AG04449 (cell line): ENCODE measurements at places on chromosomes 3 and 15.

GRCh38 chr15:31357148-31357547 lies 30.5 kb downstream of the KLF13 start:
- DNase-seq = no peak

- DNase-seq = no peak
Observed at GRCh38 chr3:79597709-79598108, 170.1 kb downstream of the ROBO1 start.

- DNase-seq = no peak
Observed at GRCh38 chr3:64594134-64594533, 93.7 kb downstream of the ADAMTS9 start.

DNA sequence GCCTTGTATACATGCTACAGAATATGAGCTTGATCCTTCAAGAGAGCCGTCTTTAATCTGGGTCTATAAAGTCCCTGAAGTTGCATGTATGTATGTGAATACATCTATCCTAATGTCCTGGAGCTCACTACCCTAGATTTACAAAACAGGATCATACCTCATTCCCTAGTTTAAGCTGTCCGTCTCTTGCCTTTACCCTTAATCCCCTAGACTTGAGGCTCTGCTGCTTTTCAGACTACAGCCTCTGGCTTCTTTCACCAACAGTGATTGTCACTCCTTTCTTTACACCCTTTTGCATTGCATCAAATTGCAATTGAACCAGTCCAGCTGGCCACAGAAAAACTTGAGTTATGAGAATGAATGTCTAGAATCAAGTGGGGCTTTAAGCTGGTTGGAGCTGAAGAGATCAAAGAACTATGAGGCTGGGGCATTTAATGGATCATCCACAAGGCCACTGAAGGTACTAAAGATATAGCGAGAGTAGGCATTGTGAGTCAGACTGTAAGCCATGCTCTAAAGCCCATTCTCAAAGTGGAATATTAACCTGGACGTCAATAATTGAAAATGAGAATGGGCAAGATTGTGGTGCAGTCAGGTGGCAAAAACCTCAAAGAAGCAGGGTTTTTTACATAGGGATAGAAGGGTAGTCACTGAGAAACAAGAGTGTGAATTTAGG lies 12.3 kb upstream of the PLD1 start:
- no peak for DNase-seq

GRCh38 chr15:70539912-70540530 lies 223.3 kb downstream of the UACA start:
- no peak for DNase-seq

GRCh38 chr3:193095366-193095765 lies 145.7 kb upstream of the PLAAT1 start:
- DNase-seq = no peak

GRCh38 chr3:185270262-185270955 lies 16.6 kb upstream of the EHHADH start:
- DNase-seq = no peak

GRCh38 chr15:80264031-80264430 lies 12.0 kb upstream of the CTXND1 start:
- DNase-seq = no peak

DNA sequence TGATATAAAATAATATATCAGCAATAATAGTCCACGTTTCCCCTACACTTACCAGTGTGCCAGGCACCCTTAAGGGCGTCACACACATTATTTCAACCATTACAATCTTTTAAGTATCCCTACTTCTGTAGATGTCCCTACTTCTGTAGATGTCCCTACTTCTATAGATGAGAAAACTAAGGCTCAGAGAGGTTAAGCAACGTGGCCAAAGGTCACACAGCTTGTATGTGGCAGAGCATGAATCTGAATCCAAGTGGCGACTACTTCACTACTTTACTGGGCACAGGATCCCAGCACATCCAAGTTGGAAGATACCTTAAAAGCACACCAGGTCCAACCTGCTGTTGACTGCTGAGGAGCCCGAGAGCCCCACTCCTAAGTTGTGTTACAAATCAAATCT lies 77.5 kb downstream of the TLE3 start:
- no peak for DNase-seq

- DNase-seq = no peak
Observed at GRCh38 chr3:150081084-150081483, 110.4 kb upstream of the PFN2 start.

DNA sequence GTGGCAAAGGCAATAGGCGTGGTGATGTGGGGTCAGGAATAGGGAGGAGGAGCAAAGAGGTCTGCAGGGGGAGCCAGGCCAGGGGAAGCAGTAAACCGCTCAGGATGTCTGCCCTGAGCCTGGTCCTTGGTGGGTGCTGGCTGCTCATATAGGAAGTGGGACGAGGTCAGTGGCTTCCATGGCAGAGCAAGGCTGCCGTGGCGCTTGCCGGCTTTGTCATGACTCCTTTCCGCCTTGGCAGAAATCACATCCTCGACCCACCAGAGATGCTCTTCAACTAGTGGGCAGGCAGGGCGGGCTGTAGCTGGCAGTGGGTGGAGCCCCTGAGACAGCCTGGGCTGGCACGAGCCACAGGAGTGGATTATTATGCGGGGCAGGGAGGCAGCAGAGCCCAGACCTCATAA lies 13.1 kb upstream of the SKOR1 start:
- no peak for DNase-seq

GRCh38 chr3:58670506-58671135 lies 4.0 kb upstream of the FAM3D start:
- DNase-seq = no peak

GRCh38 chr3:159791336-159791735 lies 197.3 kb upstream of the IL12A start:
- DNase-seq = no peak

GRCh38 chr3:180093535-180093934 lies 56.8 kb upstream of the PEX5L start:
- no peak for DNase-seq

- DNase-seq = no peak
Observed at GRCh38 chr15:61124195-61124594, 104.9 kb downstream of the RORA start.

DNA sequence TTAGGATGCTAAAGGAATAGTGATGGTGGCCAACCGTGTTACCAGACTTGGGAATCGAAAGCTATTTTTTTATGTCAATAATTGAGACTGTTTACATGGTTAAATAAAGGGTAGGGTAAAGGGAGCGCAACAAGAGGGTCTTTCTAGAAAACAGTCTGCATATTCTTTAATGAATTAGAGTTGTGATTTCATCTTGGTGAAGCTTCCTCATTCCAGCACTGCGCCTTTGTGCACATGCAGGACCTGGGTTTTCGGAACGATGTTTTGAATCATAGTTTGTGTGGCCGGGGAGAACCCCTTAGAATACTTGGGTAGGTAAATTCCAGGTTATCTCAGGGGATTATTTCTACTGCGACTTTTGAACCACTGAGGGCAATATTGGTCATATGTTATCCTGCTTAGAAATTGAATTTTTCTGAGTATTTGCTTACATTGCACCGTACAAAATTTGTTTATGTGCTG lies 1.3 kb downstream of the PIK3CA start:
- DNase-seq = no peak

GRCh38 chr15:63181648-63182047 lies 7.8 kb upstream of the RAB8B start:
- DNase-seq = no peak

DNA sequence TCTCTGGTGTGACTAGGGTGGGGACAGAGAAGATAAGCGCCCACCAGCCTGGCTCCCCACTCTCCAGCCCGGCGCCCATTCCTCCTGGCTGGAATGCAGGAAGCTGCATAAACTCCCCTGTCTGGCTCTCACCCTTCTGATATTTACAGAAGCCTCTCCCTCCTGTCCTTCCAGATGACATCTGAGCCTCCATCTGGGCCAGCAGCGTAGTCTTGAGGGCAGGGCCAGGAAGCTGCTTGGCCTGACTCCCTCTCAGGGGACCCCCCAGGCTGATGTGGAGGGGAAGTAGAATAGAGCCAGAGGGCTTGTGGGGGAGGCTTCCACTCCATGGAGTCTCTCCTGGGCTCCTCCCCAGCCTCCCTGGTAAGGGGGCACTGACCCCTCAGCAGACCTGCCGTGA lies 49.9 kb downstream of the LINGO1 start:
- DNase-seq = no peak

- no peak for DNase-seq
Observed at GRCh38 chr3:112751564-112752512, 94.8 kb downstream of the CD200R1L start.

DNA sequence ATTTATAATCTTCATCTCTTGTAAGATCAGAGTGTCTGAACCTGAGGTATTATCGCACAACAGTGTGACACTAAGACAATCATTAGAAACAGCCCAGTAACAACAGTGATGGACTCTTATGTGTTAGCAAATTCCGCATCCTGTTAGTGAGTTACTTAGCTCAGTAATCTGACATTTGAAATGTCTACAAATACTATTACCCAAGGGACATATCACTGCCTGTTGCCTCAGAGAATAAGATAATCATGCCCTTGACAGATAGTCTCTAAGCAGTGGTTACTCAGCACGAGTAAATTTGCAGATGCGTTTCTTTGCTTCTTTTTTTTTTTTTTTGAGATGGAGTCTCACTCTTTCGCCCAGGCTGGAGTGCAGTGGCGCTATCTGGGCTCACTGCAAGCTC lies 13.4 kb upstream of the RTP1 start:
- no peak for DNase-seq

DNA sequence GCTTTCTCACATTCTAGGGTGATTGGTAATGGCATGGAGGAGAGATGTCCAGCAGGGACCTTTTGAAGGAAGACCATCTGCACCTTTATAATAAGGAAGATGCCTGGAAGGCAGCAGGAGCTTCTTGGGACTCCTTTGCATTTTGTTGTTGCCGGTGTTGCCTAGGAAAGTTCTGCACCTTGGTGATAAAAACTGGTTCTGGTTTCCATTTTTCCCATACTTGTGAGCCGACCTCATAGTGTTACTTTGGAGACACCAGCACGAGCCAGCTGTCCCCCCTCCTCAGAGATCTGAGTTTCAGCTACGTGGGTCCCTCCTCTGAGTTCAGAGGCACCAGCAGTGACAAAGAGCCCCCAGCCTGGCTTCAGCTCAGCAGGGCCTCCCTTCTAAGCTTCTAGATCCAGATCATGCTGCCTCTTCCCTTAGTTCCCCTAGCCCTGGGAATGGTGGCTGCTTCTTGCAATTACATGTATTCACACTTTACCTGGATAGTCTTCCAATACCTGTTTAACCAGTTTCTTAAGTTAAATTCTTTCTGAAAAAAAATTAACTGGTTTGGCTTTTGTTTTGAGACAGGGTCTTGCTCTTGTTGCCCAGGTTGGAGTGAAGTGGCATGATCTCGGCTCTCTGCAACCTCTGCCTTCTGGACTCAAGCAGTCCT lies 18.0 kb upstream of the FSTL1 start:
- DNase-seq = no peak

GRCh38 chr3:77001062-77001701 lies 38.7 kb upstream of the ROBO2 start:
- no peak for DNase-seq

- no peak for DNase-seq
Observed at GRCh38 chr3:151155409-151156128, 47.4 kb downstream of the GPR171 start.

- no peak for DNase-seq
Observed at GRCh38 chr3:32755761-32756160, 62.0 kb upstream of the TRIM71 start.

GRCh38 chr3:119902061-119902460 lies 120.2 kb downstream of the NR1I2 start:
- no peak for DNase-seq

DNA sequence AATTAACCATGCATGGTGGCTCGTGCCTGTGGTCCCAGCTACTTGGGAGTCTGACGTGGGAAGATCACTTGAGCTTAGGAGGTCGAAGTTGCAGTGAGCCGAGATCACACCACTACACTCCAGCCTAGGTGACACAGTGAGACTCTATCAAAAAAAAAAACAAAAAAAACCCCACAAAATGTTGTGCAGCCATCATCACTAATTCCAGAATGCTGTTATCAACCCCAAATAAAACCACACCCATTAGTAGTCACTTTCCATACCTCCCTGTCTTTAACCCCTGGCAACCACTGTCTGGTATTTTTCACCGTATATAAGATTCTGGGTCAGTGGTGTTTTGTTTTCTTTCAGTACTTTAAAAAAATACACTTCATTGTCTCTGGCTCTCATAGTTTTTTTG lies 16.6 kb downstream of the HMCES start:
- DNase-seq = no peak

DNA sequence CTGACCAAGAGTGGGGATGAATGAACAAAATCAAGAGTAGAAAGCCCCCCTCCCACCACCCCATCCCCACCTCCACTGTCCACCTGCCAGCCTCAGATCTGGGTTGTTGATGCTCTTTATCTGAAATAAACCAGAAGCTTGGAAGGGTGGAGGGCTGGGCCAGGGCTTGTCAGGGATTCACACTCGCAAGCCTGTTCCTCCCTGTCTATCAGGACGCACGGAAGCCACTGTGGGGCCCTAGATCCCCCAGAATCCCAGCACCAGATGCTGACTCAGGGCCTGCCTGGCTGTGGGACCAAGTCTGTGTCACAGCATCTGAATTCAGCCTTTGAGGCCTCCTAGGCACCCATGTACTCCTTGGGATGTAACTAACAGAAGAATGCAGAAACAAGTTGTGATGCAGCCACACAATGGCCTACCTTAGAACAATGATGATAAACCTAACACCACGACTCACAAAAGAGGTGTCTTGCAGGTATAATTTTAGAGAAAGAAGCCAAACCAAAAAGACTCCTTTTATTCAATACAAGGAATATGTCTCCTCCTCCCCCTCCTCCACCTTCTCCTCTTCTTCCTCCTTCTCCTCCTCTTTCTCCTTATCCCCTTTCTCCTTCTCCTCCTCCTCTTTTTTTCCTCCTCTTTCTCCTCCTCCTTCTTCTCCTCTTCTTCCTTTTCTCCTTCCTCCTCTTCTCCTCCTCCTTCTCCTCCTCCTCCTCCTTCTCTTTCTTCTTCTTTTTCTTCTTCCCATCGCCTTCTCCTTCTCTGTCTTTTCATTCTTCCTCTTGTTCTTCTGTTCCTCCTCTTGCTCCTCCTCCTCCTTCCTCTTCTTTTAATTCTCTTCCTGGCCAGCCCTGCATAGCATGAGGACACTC lies 234.7 kb downstream of the PLCL2 start:
- DNase-seq = no peak

- DNase-seq = no peak
Observed at GRCh38 chr15:83099290-83099689, 8.2 kb upstream of the TM6SF1 start.

GRCh38 chr3:168608926-168609325 lies 513.2 kb upstream of the GOLIM4 start:
- no peak for DNase-seq

- DNase-seq = no peak
Observed at GRCh38 chr3:40718681-40719080, 193.9 kb downstream of the ZNF621 start.

GRCh38 chr3:143811602-143812001 lies 36.7 kb downstream of the SLC9A9 start:
- DNase-seq = no peak

- peak; percentile 95 for DNase-seq
Observed at GRCh38 chr3:8445861-8446260, 55.8 kb upstream of the LMCD1 start.

- no peak for DNase-seq
Observed at GRCh38 chr15:31437686-31438085, 111.1 kb downstream of the KLF13 start.

DNA sequence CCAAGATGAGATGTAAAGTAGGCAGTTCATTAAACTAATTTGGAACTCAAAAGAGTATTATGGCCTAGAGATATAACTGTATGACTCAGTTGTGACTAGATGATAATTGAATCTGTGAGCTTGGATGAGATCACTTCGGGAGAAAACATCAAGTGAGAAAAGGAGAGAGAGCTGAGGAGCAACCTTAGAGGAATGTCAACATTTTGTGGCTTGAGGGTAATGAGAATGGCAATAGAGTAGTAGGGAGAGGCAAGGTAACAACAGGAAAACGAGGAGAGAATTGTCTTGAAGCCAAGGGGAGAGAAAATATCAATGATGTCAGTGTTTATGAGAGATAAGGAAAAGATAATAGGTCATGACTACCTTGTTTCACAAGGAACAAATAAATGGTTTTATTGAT lies 580.2 kb downstream of the NLGN1 start:
- peak; percentile 49 for DNase-seq
